ENCODE measurements at places on chromosomes 7 and 10.

DNA sequence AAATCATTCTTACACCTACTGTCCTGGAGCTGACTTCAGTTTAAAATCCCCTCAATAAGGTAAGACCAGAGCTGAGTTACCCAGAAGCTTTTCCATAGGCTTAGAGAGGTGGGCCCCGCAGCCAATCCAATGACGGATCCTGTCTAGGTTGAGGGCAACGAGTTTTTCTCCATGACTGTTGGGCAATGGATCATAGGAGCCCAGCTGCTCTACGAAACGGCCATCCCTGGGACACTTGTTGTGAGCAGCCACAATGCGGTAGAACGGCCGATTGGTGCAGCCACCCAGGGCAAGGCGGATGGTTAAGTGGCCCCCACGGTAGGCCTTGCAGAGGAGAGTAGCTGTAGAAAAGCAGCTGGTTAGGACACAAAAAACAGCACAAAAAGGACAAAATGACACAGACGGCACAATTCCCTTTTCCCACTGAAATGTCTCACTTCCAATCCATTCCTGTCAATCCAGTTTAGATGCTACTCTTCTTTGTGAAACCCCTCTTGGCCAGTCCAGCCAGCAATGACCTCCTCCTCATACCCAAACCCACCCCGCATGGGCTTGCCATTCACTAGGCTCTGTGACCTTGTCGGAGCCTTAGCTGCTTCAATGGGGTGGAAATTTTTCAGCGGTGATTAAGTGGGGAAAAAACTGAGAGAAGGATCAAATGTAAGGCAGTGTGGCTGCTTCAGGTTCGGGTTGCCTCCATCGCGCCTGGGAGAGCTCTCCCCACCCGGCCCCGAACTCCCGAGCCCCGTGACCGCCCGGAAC is 580 bp downstream of the MRPS16 start:
- DNase-seq = peak; percentile 30

DNA sequence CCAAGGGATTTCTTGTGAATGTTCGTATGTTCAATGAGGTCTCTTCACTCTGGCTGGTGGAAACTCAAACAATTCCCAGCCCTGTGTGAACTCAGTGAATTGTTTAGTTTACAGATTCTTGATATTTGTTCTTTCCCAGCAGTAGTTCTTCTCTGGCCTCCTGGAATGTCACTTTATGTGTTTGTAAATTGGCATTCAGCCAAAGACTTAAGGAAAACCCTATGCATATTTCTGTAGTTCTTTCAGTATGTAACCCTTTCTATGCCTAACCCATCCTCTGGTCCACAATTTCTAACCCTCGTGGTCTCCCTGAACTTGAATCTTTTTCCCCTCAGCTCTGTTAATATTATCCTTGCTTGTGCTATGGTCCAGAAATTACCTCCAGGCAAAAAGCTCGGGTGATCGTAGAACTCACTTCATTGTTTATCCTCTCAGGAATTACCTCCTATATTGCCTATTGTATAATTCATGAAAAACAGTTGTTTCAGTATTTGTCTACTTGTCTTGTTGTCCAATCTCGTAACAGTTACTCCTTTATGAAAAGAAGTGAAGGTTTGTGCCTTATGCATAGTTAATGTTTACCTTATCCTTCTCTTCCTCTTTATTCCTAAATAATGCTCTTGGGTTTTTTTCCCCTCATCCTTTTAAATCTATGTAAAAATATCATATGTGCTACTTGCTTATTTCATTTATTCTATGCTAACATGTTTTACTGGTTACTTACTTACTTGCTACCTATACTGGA is 23.7 kb upstream of the AGR3 start:
- peak; percentile 6 for DNase-seq

GRCh38 chr10:42754155-42755027 is 28.2 kb upstream of the BMS1 start:
- DNase-seq = no peak

GRCh38 chr10:86046845-86047460 is 319.6 kb downstream of the GRID1 start:
- DNase-seq = no peak

DNA sequence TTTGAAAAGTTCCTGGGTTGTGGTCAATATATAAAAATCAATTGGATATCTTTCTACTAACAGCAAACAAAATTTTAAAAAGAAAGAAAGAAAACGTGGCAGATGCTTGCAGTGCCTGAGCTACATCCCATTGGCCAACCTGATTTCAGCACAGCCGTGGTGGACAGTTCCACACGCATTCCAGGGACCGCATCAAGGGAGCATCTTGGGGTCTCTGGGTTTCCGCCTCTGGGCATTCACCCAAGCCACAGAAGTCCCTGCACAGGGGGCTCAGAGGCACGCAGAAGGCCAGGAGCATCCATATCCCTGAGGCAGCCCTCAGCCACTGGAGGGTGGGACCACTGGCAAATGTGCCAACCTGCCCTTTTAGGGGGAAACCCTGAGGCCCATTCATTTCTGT is 254.5 kb upstream of the RNF32 start:
- DNase-seq = no peak

DNA sequence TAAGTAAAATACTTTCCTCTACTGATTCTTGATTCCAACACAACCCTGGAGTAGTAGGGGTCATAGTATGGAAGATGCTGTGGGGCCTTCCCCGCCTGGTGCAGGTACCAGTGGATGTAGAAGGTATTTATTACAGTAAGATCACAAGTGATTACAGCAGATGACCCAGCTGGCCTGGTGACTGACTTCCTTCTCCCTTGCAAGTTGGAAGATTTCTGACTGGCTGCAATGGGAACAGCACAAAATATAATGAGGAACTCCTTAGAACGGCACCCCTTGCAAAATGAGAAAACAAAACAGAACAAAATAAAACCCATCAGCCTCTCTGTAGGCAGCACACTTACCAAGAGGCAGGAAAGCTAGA is 61.7 kb upstream of the TARP start:
- DNase-seq = no peak

DNA sequence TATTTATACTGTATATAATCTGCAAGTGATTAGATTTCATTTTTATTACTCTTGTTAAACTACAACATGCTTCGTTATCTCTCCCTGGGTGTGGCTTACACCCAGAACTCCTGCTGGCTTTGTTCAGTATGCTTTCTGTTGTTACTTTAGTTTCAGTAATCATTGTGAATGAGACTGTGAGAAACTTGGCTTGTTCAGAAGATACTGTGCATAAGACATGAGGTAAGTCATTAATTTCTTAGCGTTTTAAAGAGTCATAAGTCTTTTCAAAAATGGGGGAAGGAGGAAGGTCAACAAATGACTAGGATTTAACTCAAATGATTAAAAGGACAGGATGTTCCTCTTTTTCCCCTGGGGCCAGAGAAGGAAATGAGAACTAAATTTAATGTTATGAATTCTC is 11.6 kb upstream of the ADD3 start:
- peak; percentile 73 for DNase-seq

DNA sequence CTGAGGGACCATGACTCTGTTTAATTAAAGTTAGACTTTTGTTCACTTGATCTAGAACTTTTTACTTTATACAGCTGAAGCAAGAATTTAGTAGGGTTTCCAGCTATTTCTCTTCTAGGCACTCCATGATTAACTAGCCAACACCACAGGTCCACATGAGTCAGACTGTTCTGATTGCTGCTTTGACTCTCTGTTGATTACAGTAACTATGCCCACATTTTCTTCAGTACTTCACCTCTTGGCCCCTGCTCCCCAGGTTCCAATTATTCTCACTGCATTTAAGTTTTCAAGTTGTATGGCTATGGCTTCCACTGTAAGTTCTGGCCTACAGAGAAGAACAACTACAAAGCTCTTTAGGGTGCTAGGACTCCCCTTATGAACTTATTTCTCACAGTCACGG is 737.2 kb upstream of the IGFBP3 start:
- DNase-seq = no peak

DNA sequence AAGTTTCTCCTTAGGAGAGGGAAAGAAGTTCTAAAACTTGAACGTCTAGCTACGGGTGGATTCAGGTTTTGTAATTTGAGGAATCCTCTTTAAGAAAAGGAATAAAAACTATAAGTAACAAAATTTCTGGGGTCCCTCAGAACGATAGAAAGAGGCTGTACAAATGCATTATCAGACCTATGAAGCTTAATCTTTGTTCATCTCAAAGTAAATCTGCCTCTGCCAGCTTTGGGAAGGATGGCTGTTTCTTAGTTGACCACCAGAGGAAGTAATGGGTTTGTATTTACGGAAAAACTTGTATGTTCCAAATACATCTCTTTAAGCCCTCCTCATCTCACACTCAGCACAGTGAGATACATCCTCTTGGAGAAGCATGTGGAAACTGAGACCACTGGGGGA is 864 bp downstream of the PSTK start:
- peak; percentile 73 for DNase-seq

DNA sequence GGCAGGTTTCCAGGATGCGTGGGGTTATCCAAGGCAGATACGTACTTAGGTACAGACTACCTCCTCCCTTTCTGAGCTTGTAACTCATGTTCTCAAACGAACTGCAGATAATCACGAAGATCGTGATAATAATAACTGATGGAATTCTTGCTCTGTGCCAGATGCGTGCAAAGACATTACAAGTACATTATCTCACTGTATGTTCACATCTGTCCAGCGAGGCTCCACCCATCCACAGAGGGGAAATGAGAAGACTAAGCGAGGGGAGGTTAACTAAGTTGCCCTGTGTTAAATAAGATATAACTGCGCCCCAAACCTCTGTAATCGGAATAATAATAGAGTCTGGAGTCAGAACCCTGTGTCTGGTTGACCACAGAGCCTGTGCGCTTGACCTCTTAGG is 1.9 kb downstream of the GALNT17 start:
- no peak for DNase-seq

DNA sequence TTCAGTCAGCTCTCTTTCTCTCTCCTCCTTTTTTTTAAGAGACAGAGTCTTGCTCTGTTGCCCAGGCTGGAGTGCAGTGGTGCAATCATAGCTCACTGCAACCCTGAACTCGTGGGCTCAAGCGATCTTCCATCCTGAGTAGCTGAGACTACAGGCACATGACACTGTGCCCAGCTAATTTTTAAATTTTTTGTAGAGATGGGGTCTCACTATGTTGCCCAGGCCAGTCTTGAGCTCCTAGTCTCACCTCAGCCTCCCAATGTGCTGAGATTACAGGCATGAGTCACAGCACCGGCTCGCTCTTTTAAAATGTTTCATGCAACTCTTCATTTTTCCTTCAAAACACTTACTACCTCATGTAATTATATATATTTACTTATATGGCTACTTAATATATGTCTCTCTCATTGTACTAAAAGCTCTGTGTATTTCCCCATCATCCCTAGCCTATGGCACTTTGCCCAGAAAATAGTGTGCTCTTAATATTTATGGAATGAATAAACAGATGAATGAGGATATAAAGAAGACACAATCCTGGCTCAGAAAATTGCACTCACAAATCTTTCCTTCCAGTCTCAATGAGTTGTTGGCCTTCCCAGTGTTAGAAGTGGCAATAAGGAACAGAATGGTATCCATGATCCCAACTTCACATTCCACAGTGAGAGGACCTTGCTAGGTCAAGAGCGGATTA is 33.9 kb downstream of the EBLN1 start:
- peak; percentile 35 for DNase-seq

- DNase-seq = no peak
Measured at GRCh38 chr10:15489431-15489830, 118.3 kb upstream of the FAM171A1 start.

DNA sequence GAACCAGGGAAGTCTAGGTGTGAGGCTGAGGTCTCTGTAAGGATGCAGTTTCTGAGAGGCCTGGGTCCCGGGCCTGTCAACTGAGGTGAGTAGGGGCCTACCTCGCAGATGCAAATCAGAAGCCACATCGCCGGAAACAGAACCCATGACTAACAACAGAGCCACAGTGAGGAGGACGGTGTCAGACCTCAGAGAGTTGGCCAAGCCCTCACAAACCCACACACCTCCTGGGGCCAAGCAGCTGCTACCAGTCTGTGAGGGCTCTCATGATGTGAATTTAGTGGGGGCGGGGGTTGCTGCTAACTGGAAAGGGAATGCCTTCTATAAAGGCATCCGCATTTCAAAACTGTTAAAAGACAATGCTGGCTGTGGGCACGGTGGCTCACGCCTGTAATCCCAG is 103.0 kb downstream of the COBL start:
- no peak for DNase-seq

- DNase-seq = no peak
Measured at GRCh38 chr10:121485436-121486139, 112.7 kb downstream of the FGFR2 start.

GRCh38 chr7:147509035-147509501 is 1081.5 kb upstream of the C7orf33 start:
- DNase-seq = peak; percentile 38

DNA sequence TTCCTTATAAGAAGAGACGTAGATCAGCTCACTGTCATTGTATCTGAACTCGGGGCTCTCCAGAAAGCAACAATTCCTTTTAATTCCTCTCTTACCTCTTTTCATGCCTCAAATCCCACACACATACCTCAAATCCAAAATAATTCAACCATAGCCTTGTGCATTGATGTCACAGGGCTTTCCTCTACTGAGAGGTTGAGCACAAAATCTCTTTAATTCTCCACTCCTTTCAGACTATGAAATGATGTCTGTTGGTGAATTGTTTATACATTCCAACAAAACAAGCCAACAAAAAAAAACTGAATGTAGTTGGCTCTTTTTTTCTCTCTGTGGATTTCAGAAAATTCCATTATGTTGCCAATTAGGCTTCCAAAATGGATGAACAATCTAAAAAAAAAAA is 53.2 kb downstream of the BPGM start:
- DNase-seq = no peak

GRCh38 chr10:109933984-109934565 is 10.8 kb upstream of the XPNPEP1 start:
- peak; percentile 48 for DNase-seq

DNA sequence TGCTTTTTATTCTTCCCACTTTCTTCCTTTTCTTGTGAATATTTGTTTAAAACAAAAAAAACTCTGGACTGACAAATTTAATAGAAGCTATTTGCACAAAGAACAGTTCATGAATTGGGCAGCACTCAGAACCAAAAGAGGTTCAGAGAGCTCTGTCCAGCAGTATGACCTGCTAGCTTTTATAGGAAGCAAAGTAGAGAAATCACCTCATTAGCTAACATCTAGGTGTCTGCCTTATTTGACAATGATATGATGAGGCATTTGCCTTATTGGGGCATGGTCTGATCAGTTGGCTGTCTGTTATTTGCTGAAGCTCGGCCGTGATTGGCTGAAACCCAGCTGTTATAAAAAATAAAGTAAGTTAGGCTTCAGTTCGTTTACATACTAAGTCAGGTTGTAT is 819 bp upstream of the TRIM4 start:
- peak; percentile 7 for DNase-seq

- DNase-seq = peak; percentile 28
Measured at GRCh38 chr10:31526681-31527080, 207.7 kb downstream of the ZEB1 start.

GRCh38 chr7:22255834-22256233 is 101.1 kb downstream of the RAPGEF5 start:
- DNase-seq = no peak

GRCh38 chr10:9603972-9604371 is 1413.7 kb upstream of the CELF2 start:
- no peak for DNase-seq

GRCh38 chr10:28631896-28632583 is 45.3 kb upstream of the BAMBI start:
- peak; percentile 22 for DNase-seq

All from fibroblast of mammary gland (primary cell).